ENCODE measurements at places on chromosomes 12 and 14.

DNA sequence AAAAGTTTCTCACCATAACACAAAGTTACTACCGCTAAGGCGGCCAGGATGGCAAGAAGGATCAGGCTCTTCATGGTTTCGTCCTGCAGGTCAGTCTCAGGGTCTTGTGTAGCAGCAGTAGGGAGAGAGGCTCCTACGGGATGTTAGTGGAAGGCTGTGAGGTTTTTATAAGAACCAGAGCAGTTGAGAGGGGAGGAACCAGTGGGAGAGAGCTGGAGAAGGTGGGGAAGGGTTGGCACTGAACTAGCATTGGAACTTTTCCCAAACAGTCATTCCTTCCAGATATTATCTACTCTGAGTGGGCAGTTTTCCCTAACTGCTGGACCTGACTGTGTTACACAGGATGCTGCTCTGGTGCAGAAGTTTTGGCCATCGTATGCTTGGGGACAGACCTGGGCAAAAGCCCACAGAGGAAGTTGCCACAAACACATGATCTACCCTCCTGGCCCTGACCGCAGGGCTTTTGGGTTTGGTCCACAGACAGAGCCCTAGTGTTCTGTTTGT lies at the start of gene MGP:
MGP (minus strand) TSS at position 137 of the 504 bp plus-strand sequence; CDS start at position 74, 63 bp downstream.
- no peak for DNase-seq

- DNase-seq: no peak
These were observed 178.9 kb downstream of the KLHL28 start for GRCh38 chr14:44782775-44783238.

DNA sequence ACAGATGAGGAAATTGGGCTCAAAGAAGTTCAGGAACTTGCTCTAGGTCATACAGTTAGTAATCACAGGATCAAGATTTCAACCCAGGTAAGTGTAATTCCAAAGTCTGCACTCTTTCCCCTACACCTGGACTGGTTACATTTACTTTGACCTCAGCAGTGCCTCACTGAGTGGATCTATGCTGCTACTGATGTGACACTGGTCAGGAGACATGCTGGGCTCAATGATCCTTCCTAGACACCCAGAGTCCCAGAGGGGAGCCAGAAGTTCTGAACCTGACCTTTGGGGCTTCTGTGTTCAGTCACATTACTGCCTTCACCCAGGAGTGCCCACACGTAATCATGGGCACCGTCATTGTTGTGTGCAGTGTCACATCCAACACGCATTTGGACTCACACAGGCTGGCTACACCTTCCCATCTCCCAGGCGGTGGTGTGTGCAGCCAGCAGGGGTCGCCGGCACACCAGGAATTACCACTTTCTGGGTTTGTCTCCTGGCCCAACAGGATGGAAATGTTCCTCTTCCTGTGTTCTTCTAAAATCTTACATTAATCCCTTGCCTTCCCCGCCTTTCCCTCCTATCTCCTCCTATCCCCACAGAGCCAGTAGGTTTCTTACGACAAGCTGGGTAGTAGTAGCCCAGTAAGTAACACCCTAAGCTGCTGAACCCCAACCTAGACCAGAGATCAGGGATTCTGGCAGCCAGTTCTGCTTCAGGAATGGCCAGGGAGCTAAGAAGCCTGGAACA lies 25.6 kb downstream of the CALCOCO1 start:
- peak; percentile 66 for DNase-seq

- DNase-seq: no peak
These were observed 74.3 kb upstream of the SRSF5 start for GRCh38 chr14:69692594-69692993.

DNA sequence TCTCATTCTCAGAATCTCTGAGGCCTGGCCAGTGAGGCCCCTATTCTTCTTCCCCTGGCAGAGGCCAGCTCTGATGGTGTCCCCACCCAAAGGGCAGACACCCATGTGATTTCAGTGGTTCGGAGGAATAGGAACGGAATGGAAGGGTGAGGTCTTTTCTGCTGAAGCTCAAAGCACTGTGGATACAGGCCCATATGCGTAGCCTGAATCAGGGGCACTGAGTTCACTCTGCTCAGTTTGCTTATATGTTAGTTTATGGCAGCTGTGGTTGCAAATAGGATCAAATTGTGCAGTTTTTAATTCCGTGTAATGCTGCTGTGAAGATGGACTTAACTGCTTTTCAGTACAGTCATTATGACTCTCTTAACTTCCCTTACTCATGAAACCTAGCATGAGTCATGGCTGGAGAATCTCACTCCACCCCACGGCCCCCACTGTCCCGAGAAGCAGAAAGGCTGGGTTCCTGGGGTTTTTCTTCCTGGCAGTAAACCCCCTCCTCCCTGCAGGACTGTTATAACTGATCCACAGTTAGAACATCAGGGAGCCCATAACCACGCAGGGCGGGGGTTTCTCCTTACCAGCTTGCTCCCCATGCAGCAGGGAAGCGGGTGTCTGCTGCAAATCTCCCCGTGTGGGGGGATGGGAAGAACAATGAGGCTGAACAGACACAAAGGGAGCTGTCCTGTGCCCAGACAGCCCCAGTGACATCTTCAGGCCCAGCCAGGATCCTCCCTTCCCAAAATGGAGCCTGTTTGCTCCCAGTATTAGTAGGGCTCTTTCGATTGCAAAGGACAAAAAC lies 122.7 kb downstream of the SLC38A6 start:
- DNase-seq: no peak

DNA sequence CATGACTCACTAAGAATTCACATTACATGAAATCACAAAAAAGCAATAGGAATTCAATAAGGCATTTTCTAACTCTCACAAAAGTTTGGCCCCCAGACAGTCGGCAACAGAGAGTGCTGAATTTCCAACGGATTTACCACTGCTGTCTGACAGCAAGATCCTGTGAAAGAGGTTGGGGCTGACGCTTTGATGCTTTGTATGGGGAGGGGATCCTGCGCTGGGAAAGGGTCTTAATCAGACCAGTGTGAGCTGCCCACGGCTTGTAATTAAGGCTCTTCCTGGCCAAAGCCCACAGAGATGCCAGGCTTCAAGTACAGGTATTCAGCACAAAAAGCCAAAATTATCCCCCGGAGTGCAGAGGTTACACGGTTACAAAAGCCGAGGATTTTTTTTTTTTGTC lies 66.8 kb upstream of the TMCC3 start:
- DNase-seq: no peak

- DNase-seq: no peak
These were observed 138.7 kb downstream of the ETV6 start for GRCh38 chr12:11787933-11788849.

DNA sequence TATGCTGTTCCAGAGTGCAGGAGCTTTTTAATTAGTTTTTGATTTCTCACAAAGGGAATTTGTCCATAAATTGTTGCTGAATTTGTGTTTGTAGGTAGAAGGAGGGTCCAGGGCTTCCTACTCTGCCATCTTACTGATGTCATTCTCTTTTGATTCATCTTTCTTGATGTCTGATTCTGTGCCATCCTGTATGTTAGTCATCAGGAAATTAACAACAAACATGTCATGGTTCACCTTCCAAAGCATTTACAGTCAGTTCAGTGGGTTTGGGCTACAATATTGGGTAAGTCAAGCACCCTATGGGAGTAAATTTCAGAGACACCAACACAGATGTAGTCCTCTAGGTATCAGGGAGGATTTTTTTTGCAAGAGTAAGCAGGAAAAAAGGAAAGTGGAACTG lies 135.2 kb upstream of the SLC38A2 start:
- DNase-seq: no peak

DNA sequence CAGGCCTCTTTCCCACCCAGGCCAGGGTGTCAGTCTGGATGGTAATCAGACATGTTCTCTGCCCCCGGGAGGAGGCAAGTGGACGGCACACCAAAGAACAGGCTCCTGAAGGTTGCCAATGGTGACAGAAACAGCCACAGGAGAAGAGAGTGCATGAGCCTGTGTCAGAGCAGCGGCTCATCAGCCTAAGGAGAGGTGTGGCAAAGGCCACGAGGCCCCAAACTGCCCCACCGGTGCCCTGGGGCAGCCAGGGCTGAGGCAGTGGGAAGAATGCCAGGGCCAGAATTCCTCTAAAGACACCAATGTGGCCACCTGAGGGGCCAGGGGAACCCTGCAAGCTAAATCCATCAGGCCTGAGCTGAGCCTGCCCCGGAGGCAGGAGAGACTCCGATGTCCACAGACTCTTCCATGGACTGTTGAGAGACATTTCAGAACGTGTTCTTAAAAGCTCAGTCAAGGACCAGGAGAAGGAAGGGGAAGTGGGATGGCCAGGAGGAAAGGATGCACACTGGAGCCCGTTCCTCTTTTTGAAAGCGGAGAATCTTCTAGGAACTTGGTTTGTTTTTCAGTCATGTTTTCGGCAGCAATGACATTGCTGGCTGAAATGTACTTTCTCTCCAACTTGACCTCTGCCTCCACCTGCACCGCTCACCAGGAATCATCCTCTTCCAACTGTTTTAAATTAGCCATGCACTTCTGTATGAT lies 176.3 kb upstream of the FKBP4 start:
- DNase-seq: no peak

- DNase-seq: no peak
These were observed 100.2 kb upstream of the ALX1 start for GRCh38 chr12:85179680-85180270.

DNA sequence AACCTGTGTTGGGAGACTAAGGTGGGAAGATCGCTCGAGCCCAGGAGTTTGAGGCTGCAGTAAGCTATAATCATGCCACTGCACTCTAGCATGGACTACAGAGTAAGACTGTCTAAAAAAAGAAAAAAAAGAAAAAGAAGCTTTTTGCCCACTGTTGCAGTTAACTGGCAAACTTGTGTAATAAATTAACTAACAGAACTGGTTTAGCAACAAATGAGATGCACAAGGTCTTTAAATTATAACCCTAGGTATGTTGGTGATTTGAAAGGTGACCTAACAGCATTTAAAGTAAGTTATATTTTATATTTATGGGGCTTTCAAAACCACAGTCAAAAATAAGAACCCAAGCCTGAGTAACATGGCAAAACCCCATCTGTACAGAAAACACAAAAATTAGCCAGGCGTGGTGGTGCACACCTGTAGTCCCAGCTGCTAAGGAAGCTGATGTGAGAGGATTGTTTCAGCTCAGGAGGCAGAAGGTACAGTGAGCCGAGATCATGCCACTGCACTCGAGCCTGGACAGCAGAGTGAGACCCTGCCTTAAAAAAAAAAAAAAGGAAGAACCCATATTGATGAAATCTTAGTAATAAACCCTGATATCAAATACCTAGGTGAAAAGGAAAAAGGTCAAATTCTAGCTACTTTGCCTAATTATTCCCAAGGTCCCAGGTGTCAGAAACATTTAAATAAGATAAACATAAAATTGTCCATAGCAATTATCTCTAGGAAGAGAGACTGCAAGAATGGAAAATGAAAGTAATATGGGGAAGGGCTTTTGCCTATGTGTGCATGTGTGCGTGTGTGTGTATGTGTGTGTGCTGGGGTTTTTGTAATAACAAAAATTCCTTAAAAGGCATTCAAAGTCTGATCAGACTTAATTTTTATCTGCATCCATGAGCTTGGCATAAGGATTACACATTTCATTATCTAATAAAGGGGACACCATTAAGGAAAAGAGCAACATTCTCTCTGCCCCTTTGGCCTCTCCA lies 15.4 kb downstream of the SYNE2 start:
- no peak for DNase-seq

DNA sequence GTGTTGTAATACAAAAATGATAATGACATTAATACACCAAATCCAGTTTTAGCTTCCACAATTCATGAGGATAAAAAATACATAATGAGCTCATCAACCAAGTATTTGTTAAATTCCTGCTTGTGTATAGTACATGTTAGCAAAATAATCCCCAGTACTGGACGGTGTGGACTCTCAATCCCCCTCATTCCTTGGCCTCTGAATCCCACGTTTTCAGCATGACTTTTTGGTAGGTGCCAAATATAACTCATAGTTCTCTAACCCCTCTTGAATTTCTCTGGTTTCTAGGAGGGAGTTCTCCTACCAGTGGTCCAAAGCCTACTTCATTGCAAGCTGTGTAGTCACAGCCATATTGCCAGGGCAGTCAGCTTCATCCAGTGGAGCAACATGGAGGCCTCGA lies 41.4 kb upstream of the EPS8 start:
- no peak for DNase-seq

- no peak for DNase-seq
These were observed 7.3 kb upstream of the CACNB3 start for GRCh38 chr12:48810903-48811431.

GRCh38 chr12:70240673-70241072 lies 2.6 kb upstream of the CNOT2 start:
- no peak for DNase-seq

DNA sequence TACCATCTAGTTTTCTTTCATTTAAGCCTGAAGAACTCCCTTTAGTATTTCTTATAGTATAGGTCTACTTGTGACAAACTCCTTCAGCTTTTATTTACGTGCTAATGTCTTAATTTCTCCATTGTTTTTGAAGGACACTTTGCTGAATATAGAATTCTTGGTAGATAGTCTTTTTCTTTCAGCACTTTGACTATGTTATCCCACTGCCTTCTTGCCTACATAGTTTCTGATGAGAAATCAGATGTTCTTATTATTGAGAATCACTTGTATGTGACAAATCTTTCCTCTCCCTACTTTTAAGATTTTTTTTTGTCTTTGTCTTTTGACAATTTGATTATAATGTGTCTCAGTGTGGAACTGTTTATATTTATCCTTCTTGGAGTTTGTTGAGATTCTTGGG lies 5.1 kb upstream of the MIS18BP1 start:
- no peak for DNase-seq

GRCh38 chr12:25950329-25951115 lies 8.0 kb upstream of the RASSF8 start:
- DNase-seq: no peak

- no peak for DNase-seq
These were observed 11.2 kb upstream of the PRPH start for GRCh38 chr12:49283541-49284429.

DNA sequence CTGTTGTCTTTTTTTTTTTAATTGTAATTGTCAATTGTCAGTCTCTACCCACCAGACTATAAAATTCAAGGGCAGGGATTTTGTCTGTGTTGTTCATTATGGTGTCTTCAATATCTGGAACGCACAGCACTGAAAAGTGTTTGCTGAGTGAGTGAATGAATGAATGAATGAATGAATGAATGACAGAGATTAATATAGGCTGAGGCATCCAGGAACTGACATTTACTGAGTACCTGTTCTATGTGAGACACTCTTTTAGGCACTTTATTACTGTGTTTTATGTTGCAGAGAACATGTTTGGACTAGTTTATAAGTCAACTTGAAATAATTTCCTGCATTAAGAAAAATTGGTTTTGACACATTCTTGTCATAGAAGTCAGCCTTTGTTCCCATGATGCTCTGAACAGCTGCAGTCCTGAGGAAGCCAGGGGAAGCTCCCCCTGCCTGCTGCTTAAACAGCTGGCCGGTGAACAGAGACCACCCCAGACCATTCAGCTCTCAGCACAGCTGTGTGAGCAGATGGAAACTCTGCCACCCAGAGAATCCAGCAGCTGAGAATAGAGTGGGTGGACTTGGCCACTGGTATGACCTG lies 160.7 kb upstream of the CCND2 start:
- no peak for DNase-seq

GRCh38 chr14:91341751-91342154 lies 75.9 kb downstream of the CCDC88C start:
- DNase-seq: no peak

GRCh38 chr14:59020382-59020781 lies 168.1 kb upstream of the DAAM1 start:
- DNase-seq: no peak

- DNase-seq: no peak
These were observed 3.7 kb downstream of the ANKRD13A start for GRCh38 chr12:110002676-110003515.

Data from activated CD4-positive, alpha-beta T cell treated with anti-CD3 and anti-CD28 coated beads for 1 hour (primary cell).